ENCODE measurements at places on chromosomes 6 and 20.
A peak's percentile ranks its signal among the peaks of the same experiment; 100 is the strongest.

DNA sequence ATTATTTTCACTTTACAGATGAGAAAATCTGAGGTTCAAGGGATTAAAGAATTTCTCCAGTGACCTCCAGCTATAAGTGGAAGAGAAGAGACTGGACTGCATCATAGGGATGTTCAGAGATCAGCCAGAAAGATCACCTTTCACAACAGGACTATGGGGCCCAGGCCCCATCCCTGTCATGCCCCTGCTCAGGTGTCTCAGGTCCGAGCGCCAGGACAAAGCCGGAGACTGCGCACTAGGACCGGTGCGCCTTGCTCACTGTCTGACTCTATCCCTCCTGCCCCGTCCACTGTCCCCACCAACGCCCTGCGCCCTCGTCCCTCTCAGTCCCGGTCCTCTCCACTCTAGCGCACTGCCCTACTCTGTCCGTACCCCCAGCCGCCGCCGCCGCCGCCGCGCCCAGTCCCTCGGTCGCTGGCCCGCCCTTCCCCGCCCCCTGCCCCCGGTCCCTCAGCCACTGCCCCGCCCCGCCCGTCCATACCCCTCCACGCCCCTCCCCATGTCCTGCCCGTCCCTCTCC, 521 bp upstream of the RAD21L1 start:
- no peak for DNase-seq

DNA sequence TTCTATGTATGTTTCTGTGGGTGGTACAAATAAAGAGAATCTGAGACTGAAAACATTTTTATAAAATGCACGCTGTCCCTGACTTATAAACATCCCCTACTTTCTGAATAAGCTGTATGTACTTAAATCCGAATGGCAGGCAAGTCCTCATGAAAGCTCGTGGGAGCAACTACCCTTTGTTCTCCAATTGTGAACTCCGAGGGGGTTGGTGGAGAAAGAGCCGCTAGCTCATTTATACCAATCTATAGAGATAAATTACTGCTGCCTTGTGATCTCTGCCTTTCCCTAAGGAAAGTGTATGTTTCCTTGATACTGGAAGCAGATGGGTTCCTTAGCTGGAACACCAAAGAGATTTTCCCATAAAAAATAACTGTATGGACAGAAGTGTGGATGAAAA, 84.5 kb downstream of the GJA10 start:
- no peak for DNase-seq

GRCh38 chr6:53828966-53829697, 34.3 kb downstream of the LRRC1 start:
- no peak for DNase-seq

DNA sequence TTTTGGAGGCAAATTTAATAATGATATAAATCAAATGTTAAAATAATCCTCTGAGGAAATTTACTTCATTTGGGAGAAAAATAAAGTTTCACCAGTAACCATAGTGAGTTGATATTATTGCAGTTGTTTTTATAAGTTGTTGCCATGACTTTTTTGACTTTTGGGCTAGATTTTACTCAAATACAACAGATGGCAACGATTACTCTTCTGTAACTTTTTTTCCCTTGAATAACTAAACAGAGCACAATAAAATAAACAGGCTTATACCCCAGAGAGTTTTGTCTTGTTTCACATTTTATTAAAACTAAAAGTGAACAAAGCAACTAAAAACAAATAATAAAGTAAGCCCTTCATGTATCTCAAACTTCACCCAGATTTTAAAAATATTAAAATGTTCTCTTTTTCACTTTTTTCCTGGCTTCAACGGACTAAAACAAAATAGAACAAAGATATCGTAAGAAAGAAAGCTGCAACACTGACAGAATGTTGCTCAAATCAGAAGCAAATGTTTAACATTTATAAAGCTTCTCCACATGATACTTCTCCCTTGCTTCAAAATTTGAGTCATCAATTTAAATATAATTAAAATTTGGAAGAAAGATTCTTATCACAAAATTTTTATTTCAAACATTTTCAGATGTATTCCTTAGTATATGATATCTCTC, 42.5 kb upstream of the BMP5 start:
- no peak for DNase-seq

DNA sequence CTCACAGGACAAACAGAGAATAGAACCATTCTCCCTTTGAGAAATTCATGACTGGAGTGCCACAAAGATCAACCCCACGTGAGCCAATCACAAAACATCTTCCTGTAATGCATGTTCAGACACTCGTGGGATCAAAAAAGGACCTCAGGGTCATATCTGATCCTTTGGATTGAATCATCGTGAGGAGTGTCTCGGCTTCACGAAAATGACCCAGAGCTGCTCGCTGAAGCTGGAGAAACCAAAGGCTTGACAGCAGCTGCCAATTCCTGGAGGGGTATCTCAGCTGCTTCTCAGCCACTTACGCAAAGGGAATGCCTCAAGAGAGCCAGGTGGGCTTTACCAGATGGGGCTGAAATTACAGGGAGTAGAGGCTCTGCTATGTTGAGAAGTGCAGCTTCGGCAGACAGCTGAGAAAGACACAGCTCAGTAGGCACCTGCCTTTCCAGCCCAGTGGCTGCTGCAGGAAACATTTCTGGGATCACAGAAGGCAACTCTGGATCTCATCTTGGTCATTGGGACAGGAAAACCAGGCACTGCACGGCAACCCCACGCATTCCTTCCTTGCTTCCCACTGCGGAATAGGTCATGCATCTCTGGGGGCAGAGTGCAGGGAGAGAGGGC, 813.1 kb downstream of the KIF16B start:
- DNase-seq, result no peak

DNA sequence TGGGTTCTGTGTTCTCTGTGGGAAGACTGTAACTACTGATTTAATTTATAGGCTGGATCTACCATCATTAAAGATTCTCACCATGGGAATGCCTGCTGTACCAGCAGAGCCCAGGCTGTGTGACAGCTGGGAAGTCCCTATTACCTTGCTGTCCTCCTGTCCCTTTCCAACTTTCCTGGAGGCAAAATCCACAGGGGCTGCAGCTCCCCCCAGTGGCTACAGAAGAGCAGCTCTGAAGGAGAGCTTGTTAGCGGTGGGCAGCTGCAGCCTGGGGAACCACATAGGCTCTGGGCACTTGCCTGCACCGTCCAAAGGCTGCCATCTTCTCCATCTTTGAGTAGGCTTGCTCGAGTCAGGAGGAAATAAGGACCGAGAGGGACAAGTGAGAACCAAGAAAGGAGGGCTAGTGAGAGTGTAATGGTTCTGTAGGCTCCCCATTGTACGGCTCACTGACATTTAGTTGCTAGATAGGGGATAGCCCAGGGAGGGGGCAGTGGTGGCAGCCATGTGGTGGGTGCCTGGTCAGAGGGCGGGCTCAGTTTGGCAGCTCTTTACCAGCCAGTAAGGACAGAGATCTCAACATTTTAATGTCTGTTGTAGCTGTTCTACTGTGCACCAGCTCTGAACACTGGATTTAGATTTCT, 155.1 kb upstream of the MLIP start:
- no peak for DNase-seq

DNA sequence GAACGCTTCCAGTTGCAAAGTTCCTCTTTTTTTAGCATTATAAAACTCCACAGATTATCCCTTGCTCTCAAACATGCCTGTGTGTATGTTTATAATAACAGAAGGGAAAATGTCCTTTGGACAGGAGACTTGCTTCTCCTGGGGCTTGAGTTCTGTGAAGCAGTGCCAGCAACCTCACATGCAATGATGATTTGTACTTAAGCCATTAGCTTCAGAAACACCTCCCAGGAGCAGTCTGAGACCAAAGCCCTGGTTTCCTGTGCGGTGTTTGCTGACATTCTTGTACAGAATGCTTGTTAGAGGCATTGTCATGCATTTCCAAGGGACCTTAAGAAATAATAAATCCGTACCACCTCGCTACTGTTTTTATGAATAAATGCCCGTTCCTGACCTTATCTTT, 752.8 kb downstream of the CBLN4 start:
- DNase-seq, result no peak

- no peak for DNase-seq
Measured at GRCh38 chr20:38628580-38629470, 27.2 kb downstream of the ARHGAP40 start.

- DNase-seq, result no peak
Measured at GRCh38 chr6:169427856-169428255, 174.2 kb upstream of the THBS2 start.

DNA sequence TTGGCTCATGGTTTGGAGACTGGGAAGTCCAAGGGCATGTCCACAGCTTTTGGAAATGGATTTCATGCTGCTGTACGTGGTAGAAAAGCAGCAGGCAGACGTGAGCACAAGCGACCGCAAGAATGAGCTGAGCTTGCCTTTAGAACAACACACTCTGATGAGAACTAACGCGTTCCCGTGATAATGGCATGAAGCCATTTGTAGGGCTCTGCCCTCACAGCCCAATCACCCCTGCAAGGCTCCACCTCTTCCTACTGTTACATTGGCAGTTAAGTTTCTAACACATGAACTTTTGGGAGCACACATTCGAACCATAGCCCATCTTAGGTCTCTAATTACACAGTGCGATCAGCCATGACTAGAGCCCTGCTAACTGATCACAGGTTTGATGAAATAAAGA, 107.5 kb upstream of the TMEM170B start:
- no peak for DNase-seq

DNA sequence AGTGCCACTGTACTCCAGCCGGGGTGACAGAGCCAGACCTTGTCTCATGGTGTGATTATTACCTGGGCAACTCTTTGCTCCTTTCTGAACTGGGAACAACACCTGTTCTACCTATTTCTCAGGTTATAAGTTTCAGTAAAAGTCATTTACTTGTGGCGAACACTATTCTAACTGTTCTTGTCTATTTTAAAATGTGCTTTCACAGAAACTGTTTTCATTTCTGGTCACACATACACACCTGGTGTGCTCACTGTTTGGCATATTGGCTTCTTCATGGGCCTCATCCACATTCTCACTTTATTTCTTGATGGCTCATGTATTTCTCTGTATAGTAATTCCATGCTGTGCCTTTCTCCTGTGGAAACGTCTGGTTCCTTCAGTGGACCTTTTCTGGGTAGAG, 30.5 kb upstream of the XRN2 start:
- no peak for DNase-seq

GRCh38 chr6:149565527-149566409, at the start of gene GINM1:
Gene GINM1, plus strand, starts transcription at chr6:149566375. Its CDS starts 40 bp downstream, at chr6:149566415.
- peak; percentile 89 for DNase-seq

GRCh38 chr20:25399037-25399430, 8.4 kb upstream of the ABHD12 start:
- DNase-seq, result no peak

- no peak for DNase-seq
Measured at GRCh38 chr20:30281584-30282197, 975.8 kb upstream of the DEFB115 start.

GRCh38 chr20:60649541-60649940, 602.5 kb upstream of the CDH4 start:
- no peak for DNase-seq

DNA sequence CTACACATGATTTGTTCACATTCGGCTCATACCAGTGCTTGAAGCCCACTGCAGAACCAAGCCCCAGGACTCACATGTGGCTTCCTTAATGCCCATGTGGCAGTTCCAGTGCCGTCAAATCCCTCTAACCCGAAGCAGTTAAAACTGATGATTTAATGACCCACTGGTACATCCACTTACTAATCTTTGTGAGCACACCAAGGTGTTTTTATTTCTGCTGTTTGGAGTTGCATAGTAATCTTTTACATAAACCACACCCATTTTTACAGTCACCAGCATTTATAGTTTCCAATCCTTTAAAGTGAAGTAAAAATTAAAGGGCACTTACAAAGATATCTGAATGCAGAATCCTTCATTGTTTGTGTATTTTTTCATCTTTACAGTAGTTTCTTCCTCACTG, 232.0 kb downstream of the ANKRD60 start:
- no peak for DNase-seq

GRCh38 chr6:42935322-42935721, 6.0 kb downstream of the CNPY3 start:
- no peak for DNase-seq

GRCh38 chr6:24997905-24998304, 62.1 kb upstream of the RIPOR2 start:
- DNase-seq, result no peak

DNA sequence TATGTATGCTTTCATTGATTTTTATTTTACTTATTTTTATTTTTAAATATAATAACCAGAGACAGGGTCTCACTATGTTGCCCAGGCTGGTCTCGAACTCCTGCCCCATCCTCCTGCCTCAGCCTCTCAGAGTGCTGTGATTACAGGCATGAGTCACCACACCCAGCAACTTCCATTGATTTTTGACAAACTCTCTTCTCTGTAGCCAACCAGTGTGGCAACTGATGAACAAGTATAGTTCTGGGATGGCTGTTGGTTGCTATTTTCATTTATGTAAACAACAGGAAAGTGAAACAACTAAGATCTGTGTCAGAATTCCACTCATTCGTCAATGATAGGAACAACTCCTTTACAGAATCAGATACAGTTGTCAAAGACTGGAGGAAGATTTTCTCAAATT, 356.7 kb upstream of the JARID2 start:
- no peak for DNase-seq

- DNase-seq, result no peak
Measured at GRCh38 chr6:87436435-87436834, 28.7 kb downstream of the CFAP206 start.

DNA sequence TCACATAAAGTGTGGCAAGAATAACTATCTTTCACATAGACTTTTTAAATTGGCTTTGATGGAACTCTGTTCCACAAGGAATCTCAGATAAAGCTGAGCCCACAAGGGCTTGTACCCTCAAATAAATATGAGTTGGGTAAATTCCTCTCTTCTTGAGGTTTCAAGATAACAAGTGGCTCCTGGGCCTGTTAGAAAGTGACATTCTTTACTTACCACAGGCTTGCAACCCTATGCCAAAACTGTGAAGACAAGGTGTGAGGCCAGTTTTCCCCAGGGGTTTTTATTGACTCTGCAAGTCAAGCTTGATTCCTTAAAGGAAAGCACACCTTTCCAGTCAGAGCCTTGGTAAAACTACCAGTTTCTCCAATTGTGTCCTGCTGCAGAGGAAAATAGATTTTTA, 664.8 kb upstream of the GJE1 start:
- DNase-seq, result no peak

DNA sequence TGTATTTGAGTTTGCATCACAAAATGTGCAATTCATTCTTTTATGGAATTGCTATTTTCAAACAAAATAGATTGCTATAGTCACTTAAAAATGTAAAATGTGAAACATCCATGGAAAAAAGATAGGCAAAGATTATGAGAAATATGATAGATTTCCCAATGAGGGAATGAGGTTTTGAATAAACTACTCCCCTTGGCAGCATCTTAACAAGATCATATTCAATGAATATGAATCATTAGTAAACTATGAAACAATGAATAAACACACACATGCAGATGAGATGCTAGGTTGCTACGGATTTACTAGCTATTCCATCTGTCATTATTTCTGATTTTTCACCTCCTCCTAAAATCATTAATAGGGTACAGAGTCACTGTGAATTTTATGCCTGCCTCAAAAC, 401.8 kb downstream of the PHF3 start:
- DNase-seq, result no peak

GRCh38 chr6:77656999-77657764, 4.3 kb downstream of the MEI4 start:
- DNase-seq, result no peak
